ENCODE measurements at places on chromosomes 16 and 17.
A peak's percentile ranks its signal among the peaks of the same experiment; 100 is the strongest.

- no peak for DNase-seq
These were observed 1.8 kb downstream of the ZNF48 start for GRCh38 chr16:30397056-30397455.

DNA sequence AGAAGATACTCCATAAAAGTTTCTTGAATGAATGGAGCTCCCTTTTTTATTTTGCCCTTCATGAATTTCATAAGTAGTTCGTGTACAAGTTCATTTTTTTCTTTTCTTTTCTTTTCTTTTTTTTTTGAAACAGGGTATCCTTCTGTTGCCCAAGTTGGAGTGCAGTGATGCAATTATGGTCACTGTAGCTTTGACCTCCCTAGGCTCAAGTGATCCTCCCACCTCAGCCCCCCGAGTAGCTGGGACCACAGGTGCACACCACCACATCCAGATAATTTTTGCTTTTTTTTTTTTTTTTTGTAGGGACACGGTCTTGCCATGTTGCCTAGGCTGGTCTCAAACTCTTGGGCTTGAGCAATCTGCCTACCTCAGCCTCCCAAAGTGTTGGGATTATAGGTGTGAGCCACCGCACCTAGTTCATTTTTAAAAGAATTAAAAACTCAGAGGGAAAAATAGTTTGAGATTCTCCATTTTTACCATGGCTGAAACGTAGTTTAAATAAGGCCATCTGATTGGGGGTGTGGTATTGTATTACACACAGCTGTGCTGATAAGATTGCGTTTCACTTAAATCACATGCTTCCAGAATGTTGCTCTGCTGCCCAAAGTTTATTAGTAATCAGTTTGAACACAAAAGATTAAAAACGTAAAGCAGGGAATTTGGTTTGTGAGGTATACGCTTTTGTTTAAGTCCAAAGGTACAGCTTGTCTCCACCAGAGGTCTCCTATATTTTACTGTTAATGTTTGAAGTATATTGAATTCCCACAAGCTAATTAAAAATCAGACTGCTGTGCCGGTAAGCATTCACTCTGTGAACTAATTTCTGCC lies 154.1 kb downstream of the SOCS1 start:
- DNase-seq, result no peak

DNA sequence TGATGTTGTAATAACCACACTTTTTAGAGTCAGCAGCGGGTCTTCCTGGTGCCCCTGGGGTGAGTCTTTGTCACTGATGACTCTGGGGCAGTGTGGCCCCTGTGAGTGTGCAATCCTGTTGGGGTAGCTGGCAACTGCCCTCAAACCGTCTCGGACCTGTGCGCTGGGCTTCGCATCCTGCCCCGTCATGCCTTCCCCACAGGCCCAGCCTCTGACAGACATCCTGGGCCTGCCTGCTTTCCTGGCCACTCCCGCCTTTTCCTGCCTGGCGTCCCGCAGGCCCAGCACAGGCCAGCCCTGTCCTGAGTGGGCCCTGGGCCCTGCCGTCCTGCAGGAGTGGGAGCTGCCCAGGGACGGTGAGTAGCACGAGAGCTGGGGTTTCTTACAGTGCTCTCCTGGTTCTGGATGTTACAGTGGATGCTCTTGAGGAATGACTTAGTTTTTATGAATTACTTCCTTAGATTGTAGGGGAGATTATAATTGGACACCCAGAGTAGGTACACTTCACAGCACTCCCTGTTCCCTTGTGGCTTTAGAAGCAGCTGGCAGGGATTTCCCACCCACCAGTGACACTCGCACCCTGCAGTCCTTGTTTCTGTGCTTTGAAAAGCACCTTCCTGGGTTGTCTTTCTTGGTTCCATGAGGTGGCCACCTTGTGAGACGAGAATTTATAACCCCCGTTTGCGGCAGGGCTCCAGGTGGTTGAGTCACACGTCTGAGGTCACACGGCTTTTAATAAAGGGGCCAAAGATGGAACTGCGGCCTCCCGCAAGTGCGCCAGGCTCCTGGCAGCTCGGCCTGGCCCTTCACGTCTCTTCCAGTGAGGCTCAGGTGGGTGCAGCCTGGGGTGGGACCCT lies 50.0 kb upstream of the CAPN15 start:
- no peak for DNase-seq

DNA sequence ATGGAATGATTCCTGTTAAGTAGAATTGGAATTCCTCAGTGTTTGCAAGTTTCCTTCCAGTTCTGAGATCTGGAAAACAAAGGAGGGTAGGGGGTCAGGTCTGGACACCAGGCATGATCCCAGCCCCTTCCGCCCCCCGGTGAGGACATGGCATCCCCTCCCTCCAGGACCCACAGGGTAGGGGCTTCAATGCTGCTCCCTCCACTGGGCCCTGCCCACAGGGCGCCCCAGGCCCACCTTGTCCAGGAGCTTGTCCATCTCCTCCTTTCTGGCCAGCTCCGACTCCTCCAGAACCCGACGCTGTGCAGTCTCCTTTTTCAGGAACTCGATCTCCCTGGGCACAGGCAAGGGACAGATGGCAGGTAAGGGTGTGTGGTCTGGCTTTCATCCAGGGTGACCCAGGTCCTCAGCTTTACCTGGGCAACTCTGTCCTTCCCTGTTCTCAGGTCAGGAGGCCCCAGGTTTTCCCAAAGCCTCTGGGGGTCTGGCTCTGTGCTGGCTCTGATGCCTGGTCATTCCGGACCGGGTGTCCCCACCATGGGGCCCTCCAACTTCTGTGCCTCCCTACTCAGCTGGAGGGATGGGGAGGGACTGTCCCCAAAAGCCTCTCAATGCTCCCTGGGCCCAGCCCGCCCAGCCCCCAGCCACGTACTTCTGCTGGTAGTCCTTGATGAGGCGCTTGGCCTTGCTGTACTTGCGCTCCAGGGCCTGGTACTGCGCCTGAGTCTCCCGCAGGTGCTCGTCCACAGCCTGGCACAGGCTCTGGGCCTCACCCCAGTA lies 5.5 kb upstream of the SAMD14 start:
- no peak for DNase-seq

GRCh38 chr17:39863918-39864746 lies at the start of gene IKZF3:
Gene IKZF3 (minus strand): TSS chr17:39864312. CDS start chr17:39864126, 186 bp downstream.
- peak; percentile 86 for DNase-seq

DNA sequence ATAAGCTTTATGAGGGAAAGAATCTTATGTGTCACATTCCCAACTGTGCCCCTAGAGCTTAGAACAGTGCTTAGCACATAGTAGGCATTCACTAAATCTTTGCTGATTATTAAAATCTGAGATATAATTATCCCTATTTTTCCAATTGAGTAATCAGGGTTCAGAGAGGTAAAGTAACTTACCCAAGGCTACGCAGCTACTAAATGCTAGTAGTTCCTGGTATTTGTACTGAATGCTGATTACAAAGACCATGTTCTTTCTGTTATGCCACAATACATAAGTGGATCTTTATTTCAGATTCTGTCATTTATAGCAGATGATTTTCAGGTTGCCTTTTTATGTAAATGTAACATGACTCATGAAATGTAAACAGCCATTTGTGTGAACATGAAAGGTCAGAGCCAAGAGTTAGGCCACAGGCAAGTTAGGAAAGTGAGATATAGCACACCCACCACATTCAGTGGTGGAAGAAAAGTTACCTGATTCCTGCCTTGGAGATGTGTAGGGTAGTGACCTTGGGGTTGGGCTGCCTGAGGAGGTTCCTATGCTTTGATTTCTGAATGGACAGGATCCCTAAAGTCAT lies 77.2 kb downstream of the FTO start:
- no peak for DNase-seq

DNA sequence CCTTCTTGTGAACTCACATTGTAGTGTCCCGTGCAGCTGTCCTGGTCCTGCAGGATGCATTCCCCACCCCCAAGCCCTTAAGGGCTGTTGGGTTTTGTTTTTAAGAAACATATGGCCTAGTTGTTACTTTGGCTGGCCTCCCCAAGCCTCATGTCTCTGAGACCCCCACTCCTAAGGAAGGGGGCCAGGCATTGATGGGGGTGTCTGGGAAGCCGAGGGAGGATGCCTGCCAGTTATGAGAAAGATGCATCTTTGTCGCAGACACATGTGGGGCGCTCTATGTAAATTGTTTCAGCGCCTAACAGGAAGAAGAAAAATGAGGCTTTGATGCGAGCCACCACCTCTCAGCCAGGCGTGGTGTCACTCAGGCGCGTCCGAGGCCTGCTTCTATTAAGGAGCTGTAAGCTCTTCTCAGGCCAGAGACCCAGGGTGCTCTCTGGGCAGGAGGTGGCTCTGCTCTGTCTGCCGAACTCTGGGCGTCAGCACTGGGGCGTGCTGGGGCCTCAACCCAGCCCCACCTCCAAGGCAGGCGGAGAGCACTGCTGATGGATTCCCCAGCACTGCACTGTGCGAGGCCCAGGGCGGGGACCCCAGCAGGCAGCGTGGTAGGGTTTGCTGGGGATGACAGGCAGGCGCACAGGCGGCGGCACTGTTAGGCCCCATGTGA lies 70.6 kb downstream of the SREBF1 start:
- DNase-seq, result no peak

GRCh38 chr16:80063713-80064069 lies 463.2 kb upstream of the MAF start:
- DNase-seq, result no peak

GRCh38 chr16:29834079-29834478 lies 13.8 kb downstream of the MVP start:
- DNase-seq, result peak; percentile 45

DNA sequence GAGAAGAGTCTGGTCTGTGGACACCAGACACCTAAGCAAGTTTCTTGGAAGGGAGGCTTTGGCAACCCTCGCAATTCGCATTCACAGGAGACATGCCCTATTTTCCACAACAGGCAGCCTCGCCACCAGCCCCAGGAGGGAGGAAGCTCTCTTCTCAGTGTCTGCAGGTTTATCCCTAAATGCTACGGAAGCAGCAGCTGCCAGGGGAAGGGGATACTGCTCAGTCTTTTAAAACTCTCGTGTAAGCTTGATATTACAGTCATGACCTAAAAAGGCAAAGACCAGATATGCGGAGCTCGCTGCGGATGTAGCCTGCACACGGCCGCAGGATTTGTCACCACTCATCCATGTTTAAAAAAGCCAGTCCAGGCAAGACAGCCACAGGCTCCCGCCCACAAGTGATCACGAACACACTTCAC lies 159.2 kb upstream of the RPH3AL start:
- no peak for DNase-seq

DNA sequence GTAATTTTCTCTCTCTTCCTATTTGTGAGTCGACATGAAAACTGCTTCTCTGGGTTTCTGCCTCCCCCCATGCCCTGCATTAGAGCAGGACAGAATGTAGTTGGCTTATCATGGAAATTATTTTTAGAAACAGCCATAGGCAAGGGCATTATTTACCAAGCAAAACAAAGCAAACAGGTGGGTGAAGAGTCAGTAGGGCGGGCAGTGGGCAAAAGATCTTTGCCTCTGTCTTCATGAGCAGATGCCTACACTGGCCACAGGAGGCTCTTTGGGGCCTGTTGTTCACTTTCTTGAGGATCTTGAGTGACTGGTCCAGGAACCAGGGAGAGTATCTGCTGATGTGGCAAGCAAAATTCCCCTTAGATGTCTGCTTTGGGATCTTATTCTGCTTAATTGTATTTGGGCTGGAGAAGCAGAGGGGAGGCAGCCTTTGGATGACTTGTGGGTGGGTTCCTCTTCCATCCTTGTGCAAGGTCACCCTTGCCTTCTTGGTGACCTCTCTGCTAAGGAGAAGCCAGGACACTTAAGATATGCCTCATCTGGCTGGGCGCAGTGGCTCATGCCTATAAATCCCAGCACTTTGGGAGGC lies 42.5 kb upstream of the CLEC19A start:
- no peak for DNase-seq

- DNase-seq, result no peak
These were observed 161.9 kb downstream of the FOXL1 start for GRCh38 chr16:86740298-86740697.

DNA sequence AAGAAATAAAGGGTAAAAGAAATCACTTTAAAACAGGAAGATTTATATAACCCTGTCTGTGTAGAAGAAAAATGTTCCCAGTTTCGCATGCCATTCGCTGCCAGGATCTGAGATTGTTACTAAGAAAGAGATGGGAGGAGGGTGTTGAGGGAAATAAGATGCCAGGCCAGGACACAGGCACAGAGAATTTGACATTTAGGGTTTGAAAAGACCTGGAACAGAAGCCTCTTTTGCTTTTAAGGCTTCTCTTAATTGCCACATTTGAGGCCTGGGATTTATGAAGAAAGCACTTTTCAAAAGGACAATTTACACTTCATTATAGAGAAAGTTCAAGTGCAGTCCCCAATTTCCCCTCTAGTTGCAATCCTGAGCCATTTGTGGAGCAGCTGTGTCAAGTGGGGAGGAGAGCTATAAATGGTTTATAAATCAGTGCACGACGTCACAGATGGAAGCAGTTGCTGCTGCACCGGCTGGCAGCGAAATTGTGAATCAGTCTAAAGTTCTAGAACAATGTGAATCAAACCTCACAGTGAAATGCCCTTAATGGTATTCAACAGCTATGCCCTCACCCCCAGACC lies 26.5 kb upstream of the C16orf87 start:
- DNase-seq, result no peak

DNA sequence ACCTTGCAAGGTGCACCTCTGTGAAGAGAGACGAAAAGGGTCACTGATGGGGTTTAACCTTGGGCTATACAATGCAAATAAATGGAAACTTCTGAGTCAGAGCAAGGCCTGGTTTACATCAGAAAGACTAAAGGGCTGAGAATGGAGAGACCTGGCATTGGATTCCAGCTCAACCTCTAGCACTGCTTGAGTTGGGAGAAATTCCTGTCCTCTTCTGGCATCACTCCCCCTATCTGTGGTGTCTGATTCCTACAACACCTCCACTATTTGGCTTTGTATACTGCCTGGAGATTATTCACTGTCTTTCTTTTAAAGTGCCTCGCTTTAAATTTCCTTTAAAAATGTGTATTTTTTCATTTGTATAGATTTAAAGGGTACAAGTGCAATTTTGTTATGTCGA lies 68.8 kb downstream of the GPR139 start:
- no peak for DNase-seq

DNA sequence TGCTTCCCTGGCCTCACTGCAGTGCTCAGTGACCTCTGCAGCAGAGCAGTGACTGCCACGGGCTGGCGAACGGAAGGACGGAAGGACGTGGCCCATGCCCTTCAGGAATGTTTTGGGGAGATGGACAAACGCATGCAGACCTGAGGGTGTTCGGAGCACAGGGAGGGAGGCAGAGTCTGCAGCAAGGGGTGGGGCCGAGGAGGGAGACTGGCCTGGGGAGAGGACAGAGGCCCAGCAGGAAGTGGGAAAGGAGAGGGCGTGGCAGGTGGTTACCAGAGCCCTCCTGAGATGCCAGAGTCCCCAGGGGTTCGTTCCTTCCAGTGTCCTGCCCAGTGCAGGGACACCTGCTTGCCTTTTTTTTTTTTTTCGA lies 21.9 kb downstream of the ADORA2B start:
- DNase-seq, result no peak
